ENCODE measurements at places on chromosomes 1 and 21.

DNA sequence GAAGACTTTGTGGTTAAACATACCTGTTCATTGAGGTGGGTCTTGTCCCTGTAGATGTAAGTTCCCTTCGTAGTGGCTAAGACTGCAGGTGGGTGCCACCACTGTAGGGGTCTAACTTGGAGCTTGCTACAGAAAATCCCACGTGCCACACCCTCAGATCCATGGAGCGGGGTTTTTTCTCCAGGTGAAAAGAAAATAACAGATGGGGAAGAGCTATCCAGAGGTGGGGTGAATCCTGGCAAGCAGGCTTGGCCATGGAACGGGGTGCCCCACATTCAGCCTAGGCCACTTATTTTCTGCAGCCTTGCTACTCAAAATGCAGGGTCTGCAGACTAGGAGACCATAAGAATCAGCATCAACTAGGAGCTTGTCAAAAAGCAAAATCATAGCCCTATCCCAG lies 24.0 kb downstream of the EXOC8 start:
- DNase-seq: no peak

GRCh38 chr1:64203420-64203819 lies at the start of gene UBE2U:
Gene UBE2U, plus strand, starts transcription at chr1:64203623. Its CDS starts 428 bp downstream, at chr1:64204051.
- no peak for DNase-seq

DNA sequence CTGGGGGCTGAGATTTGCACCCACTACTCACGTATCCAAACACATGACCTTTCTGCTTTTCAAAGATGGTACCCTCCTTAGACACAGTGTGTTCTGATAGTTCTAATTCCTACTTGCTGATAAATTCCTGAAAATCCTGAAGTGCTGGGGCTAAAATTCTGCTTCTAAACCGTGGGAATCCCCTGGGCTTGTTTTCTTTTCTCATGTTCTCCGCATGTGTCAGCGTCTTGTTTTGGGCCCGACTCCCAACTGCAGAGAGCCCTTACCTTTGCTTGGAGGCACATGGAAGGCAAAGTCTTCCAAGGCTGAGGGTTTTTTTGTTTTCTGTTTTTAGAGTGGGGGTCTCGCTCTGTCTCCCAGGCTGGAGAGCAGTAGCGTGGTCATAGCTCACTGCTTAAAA lies 27.2 kb downstream of the PSMG1 start:
- no peak for DNase-seq

DNA sequence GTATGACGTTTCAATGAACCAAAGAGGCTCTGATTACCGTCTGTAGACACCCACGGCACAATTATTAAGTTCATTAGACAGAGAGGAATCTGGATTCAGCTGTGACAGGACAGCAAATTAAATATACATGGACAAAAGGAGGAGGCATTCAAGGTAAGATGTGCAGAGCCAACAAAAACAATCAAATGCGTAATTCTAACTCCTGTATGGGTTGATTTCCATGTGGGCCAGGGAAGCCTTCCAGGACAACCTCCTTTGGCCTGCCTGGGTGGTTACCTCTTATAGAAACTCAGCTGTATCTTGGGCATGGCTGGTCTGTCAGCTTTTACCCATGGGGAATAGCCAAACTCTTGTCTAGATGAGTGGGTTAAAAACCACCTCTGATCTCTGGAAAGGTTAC lies 43.8 kb downstream of the CCN1 start:
- no peak for DNase-seq

DNA sequence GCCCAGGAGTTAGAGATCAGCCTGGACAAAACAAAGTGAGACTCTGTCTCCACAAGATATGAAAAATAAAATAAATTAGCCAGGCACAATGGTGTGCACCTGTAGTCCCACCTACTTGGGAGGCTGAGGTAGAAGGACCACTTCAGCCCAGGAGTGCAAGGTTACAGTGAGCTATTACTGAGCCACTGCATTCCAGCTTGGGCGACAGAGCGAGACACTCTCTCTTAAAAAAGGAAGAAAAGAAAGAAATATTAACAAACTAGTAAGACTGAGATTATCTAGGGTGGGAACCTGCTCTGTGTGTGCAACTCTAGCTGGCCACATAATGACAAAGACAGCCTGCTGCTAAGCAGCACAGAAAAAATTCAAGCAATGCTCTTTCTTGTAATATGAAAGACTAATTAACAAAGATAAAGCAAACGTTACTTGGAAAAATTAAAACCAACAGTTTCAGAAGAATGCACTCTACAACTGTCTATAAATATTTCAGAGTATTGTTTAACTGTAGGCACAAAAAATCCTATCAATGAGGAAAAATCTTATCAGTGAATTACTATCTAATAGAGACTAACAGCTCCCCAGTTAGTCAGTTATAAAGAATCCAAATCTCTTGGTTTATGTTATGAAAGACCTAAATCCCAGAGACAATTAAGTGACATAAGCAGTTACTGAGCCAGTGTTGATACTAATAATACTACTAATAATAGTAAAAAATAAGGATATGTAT lies 74.5 kb downstream of the ENAH start:
- DNase-seq: no peak

- DNase-seq: no peak
These were observed 38.4 kb upstream of the ZNF281 start for GRCh38 chr1:200448034-200448762.

GRCh38 chr21:18089786-18090185 lies 154.8 kb upstream of the CHODL start:
- no peak for DNase-seq

GRCh38 chr1:224108991-224109390 lies 4.9 kb upstream of the FBXO28 start:
- no peak for DNase-seq

GRCh38 chr1:43958351-43959255 lies 11.2 kb upstream of the DPH2 start:
- no peak for DNase-seq

GRCh38 chr1:205811660-205812059 lies 1.3 kb downstream of the SLC41A1 start:
- no peak for DNase-seq

DNA sequence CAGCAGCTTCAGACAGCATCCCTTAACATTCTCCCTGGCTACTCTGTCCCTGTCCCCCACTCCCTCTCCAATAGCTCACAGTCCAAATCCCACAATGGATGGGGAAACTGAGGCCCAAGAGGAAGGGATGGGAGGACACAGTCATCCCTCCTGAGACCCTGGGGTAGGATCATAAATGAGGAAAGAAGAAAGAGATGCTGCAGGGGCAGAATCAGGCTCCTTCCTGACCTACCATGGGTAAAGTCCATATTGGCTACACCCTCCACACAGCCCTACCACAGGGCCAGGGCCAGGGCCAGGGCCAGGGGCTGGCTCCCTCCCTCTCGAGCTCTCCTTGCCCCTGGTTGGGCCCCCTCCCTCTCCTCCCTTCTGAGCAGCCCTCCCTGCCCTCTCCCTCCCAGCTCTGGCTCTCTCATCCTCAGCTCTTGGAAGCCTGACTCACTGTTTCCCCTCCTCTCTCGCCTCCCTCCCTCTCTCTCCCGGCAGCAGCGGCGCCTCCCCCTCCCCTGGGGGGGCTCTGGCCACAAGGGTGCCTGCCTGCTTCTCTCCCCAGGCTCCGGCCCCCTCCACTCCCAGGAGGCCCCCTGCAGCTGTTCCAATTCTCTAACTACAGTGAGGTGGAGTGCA lies 4.9 kb downstream of the AHDC1 start:
- DNase-seq: peak; percentile 68

DNA sequence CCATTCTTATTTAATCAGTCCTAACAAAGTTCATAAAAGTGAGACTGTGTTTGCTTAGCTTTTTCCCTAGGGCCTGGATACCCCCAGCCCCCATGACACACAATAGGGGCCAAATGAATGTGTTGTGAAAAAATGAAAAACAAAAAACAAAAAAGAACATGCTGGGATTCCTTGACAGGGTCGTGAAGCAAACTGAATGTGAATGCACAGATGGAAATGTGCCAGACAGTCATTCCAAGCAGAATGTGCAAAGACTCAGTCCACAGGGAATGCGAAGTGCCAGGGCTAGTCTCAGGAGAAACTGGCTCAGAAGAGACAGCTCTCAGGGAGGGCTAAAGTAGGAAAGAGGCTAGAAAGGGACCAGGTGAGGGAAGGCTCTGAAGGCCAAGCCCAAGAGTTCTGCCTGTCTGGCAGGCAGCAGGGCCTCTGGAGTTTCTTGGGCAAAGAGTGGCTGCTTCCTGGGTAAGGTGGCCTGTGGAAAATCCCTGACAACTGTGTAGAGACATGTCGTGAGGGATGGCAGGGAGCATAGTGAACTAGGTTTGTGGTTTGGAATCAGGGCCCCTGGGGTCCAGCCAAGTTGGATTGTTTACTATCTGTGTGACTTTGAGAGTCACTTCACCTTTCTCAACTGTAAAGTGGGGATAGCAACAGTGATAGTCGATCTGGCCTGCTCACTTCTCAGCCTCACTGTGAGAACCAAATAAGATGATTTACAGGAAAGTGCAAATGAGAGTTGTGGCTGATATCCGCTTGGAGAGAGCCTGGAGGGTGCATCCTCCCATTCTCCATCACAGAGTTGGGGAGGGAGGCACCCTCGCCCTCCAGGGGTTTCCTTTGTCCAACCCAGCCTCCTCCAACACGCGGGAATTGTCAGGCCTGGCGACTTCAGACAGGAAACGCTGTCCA lies 1.2 kb upstream of the ADAM15 start:
- DNase-seq: no peak

DNA sequence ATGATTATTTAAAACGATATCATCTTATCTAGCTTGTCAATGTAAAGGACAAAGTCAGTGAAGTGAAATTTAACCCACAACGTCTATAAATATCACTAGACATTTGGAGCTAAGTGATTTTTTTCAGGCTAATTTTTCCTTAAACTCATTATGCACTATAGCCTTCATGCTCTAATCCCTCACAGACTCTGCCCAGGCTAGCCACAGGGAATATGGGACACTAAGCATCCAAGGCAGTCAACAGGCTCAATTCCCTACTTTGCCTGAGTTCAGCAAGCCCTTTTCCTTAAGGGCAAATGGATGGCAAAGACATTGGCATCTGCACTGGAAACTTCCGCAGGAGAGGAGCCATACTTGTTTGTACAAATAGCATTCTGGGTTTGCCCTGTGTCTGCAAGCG lies 577.0 kb downstream of the LMO4 start:
- DNase-seq: no peak

DNA sequence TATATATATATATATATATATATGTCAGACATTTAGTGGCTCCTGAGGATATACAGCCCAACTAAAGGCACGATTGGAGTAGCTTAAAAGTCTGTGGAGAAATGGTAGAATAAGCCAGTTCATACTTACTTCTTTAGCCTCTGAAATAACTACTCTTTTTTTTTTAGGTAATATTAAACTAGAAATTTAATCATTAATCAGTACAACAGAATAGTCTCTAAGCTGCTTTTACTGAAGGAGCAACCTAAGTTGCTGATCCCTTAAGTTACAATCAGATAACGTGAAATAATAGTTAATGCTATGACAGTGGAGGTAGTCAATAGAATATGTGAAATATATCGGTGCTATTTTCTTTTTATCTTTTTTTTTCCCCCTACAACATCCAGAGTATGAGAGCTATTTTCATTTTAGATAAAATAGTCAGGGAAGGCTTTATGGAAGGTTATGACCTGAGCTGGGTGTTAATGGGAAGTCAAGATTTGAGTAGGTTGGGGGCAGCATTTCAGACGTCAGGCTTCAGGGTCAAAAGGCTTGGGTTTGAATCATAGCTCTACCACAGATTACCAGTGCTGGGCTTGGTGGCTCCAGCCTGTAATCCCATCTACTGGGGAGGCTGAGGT lies 15.6 kb downstream of the ZMPSTE24 start:
- DNase-seq: no peak

- DNase-seq: no peak
These were observed 13.0 kb upstream of the PADI1 start for GRCh38 chr1:17191990-17192242.

DNA sequence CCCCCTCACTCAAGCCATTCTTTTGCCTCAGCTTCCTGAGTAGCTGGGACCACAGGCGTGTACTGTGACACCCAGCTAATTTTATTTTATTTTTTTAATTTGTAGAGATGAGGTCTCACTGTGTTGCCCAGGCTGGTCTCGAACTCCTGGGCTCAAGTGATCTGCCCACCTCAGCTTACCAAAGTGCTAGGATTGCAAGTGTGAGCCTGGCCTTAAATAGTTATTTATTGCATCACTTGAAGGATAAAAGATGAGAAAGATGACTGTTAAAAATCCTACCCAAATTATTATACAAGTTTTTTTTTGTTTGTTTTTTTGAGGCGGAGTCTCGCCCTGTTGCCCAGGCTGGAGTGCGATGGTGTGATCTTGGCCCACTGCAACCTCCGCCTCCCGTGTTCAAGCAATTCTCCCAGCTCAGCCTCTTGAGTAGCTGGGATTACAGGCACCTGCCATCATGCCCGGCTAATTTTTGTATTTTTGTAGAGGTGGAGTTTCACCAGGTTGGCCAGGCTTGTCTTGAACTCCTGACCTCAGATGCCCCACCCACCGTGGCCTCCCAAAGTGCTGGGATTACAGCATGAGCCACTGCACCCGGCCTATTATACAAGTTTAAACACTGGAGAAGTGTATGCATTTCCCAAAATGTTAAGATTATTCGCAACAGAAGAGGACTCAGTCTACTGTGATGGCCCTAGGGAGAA lies 2.3 kb downstream of the UTP11 start:
- no peak for DNase-seq

- DNase-seq: no peak
These were observed 88.9 kb upstream of the TNFSF4 start for GRCh38 chr1:173295995-173296394.

DNA sequence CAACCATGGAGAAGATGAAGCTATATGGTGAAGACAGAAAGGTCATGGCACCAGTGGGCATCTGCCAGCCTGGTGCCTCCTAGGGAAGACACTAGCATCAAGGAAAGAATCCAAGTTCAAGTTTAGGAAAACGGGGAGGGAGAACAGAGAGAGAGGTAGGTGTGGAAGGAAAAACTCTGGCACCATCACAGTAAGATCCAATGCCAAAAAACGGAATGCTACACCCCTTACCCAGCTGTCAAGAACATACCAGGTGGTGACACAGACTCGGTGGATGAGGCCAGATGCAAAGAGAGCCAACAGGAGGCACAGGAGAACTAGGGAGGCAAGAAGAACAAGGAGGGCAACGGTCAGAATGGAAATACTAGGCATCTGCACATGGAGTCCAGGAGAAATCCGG lies 3.6 kb downstream of the KRTCAP2 start:
- peak; percentile 20 for DNase-seq

- no peak for DNase-seq
These were observed 9.1 kb downstream of the YBEY start for GRCh38 chr21:46295177-46295770.

- no peak for DNase-seq
These were observed 353.3 kb downstream of the SMYD3 start for GRCh38 chr1:246153796-246154212.

GRCh38 chr1:2307972-2308371 lies 79.9 kb downstream of the SKI start:
- DNase-seq: no peak

GRCh38 chr1:95023399-95024043 lies 49.2 kb downstream of the ALG14 start:
- no peak for DNase-seq
